ENCODE measurements at places on chromosomes 4 and X.

GRCh38 chr4:44446191-44446590 lies 2.4 kb downstream of the KCTD8 start:
- peaks cover 2% of the 10 kb centered on the region for H3K36me3 ChIP-seq
- no peak for DNase-seq

DNA sequence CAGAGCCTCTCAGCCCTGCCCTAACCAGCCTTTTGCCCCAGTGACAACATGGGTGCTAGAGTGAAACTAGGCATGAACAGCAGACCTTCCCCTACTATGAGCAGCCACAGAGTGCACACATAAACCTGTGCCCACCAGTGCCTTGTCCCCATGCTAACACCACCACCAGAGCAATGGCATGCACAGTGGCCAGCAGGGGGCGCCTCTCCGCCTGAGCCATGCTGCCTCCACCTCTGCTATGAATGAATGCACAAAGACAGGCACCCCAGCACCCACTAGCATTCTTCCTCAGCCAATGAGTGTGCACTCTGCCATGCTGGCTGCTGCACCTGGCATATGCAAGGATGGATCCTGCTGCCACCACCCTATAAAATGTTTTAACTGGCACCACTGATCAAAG lies 286.9 kb upstream of the FGF16 start:
- no peaks in the 10 kb centered on the region for H3K4me1 ChIP-seq
- no peaks in the 10 kb centered on the region for H3K27me3 ChIP-seq
- DNase-seq = peak; percentile 12
- H3K4me3 ChIP-seq = no peak overlapping the region
- H3K27ac ChIP-seq = no peak overlapping the region

DNA sequence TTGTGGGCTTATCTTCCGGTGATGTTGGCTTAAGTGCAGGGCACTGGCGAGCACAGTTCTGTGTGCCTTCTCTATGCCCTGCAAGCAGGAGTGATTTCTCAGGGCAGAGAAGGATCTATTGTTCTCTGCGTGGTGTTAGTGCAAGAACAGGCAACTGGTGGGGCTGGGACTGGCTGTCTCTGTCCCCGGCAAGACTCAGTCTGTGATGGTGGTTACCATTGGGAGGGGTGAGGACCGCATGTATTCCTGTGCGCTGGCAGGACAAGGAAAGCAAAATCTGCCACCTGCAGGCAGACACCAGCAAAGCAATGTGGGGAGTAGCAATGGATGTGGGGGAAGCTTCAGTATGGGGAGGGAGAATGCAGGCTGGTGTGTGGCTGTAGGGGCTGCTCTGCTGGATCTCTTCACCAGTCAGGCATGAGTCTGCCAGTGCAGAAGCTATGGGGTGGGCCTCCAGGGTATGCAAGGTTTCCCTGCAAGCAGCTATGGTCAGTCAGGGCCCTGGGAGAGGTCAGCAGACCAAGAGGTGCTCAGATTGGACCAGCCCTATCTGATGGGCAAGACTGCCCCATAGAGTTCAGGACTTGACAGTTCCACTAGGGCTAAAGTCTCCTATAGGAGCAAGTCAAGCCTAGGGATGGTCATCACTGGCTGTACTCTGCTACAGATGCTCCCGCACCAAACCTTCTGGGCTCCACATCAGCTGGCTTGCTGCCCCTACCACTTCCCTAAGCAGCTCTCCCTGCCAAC lies 16.8 kb downstream of the PF4 start:
- no peak overlapping the region for H3K27ac ChIP-seq
- no peaks in the 10 kb centered on the region for H3K36me3 ChIP-seq
- no peaks in the 10 kb centered on the region for H3K4me1 ChIP-seq
- no peak for DNase-seq

GRCh38 chrX:19791562-19791961 lies 95.8 kb downstream of the SH3KBP1 start:
- peak overlapping the region; percentile 24 for H3K4me3 ChIP-seq
- H3K36me3 ChIP-seq = peaks cover 17% of the 10 kb centered on the region
- DNase-seq = no peak
- no peaks in the 10 kb centered on the region for H3K27me3 ChIP-seq
- H3K27ac ChIP-seq = peak overlapping the region; percentile 85
- H3K4me1 ChIP-seq = peaks cover 80% of the 10 kb centered on the region

DNA sequence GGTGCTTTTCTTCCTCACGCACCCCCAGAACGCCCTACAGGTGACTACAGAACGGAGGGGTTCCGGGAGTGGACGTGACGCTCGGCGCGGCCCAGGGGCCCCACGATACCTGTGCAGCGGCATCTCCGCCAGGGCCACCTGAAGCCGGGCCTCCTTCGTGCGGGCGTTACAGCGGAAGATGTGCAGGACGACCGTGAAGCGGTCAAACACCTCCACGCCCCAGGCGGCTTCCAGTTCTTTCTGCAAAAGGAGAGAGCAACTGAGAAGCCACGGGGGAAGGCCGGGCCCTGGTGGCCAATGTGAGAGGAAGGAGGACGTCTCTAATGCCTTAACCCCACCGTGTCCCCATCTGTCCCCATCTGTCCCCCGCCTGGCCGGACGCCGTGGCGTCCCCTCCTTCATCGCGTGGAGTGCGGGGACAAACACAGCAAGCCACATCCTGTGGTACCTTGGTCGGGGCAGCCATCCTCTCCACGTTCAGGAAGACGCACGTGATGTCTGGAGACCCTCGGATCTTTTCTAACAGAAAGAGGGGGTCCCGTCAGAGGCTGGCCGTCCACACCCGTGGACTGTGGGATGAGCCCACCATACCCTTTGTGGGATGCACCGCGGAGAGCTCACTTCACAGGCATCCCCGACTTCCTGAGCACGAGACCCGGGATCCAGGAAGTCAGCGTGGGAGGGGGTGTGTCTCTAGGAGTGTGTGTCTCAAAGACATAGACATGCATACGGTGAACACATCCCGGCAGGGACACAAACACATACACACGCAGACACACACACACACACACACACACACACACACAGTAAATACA lies 3.6 kb downstream of the GTPBP6 start:
- H3K36me3 ChIP-seq = peaks cover 23% of the 10 kb centered on the region
- H3K4me3 ChIP-seq = no peak overlapping the region
- H3K4me1 ChIP-seq = peaks cover 13% of the 10 kb centered on the region
- no peak overlapping the region for H3K27ac ChIP-seq

DNA sequence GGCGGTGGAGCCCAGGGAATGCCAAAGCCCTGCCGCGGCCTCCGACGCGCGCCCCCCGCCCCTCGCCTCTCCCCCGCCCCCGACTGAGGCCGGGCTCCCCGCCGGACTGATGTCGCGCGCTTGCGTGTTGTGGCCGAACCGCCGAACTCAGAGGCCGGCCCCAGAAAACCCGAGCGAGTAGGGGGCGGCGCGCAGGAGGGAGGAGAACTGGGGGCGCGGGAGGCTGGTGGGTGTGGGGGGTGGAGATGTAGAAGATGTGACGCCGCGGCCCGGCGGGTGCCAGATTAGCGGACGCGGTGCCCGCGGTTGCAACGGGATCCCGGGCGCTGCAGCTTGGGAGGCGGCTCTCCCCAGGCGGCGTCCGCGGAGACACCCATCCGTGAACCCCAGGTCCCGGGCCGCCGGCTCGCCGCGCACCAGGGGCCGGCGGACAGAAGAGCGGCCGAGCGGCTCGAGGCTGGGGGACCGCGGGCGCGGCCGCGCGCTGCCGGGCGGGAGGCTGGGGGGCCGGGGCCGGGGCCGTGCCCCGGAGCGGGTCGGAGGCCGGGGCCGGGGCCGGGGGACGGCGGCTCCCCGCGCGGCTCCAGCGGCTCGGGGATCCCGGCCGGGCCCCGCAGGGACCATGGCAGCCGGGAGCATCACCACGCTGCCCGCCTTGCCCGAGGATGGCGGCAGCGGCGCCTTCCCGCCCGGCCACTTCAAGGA lies at the start of gene FGF2:
TSS of gene FGF2 (plus strand) at position 279 of the 705 bp plus-strand sequence. CDS start at position 623, 344 bp downstream.
- peak; percentile 12 for DNase-seq
- H3K27me3 ChIP-seq = peaks cover 71% of the 10 kb centered on the region
- H3K4me1 ChIP-seq = peaks cover 12% of the 10 kb centered on the region

DNA sequence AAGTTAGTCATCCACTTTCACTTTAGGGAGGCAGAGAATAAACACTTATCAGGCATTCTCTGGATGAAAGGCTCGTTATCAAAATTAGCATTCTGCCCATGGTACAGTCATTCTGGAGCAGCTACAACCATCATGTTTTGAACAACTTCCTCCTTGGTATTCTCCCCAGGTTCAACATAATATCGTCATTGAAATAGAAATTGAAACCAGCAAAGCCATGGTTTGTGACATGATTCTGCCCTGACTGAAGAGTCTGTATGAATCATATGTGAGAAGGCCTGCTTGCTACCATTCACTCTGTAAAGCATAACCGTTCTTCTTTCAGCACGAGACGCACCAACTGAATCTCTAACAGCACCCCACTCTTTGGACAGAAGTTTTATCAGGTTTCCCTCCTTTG lies 127.5 kb upstream of the RADX start:
- H3K4me1 ChIP-seq = peaks cover 24% of the 10 kb centered on the region
- H3K36me3 ChIP-seq = no peaks in the 10 kb centered on the region
- H3K4me3 ChIP-seq = peak overlapping the region; percentile 48

GRCh38 chr4:174717828-174718227 lies 111.2 kb downstream of the GLRA3 start:
- no peak overlapping the region for H3K4me3 ChIP-seq
- no peaks in the 10 kb centered on the region for H3K36me3 ChIP-seq
- H3K27me3 ChIP-seq = peaks cover 3% of the 10 kb centered on the region
- H3K4me1 ChIP-seq = no peaks in the 10 kb centered on the region
- H3K27ac ChIP-seq = no peak overlapping the region
- no peak for DNase-seq

DNA sequence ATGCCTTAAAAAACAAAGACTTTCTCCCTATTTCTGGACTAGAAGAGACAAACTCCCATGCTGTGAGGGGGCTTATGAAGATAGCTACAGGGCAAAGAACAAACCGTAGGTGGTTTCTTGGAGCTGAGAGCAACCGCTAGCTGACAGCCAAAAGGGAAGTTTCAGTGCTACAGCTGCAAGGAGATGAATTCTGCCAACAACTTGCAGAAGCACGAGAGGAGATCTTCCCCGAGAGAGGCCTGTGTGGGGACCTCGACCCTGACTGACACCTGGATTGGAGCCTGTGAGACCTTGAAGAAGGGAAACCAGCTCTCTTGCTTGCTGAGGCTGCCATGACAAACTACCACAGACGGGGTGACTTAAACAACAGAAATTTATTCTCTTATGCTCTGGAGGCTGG lies 183.8 kb upstream of the VCX3A start:
- no peaks in the 10 kb centered on the region for H3K27me3 ChIP-seq
- H3K36me3 ChIP-seq = no peaks in the 10 kb centered on the region
- H3K4me3 ChIP-seq = no peak overlapping the region
- H3K27ac ChIP-seq = no peak overlapping the region

- peaks cover 7% of the 10 kb centered on the region for H3K27me3 ChIP-seq
- no peaks in the 10 kb centered on the region for H3K4me1 ChIP-seq
- no peak for DNase-seq
Measured at GRCh38 chr4:8587469-8588195, 4.9 kb upstream of the CPZ start.

DNA sequence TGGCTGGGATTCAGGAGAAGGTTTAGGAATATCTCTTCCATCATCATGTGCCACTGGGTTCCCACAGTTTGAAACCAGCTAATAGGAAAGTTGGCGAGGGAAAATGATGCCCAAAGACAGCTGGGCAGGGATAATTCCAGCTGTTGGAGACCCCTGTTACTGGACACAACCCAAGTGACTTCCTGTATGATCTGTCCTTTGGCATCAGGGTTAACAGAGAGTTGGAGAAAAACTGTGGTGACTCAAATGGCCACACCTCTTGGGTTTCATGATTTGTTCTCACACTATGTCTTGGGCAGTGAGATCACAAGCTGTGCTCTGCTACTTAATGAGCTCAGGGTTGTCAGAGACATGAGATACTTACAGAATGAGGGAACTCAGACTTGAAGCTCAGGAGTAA lies 3.8 kb downstream of the FGF16 start:
- no peak overlapping the region for H3K4me3 ChIP-seq
- H3K4me1 ChIP-seq = peaks cover 9% of the 10 kb centered on the region
- no peak for DNase-seq
- no peaks in the 10 kb centered on the region for H3K36me3 ChIP-seq
- H3K27ac ChIP-seq = no peak overlapping the region

- no peak for DNase-seq
- no peak overlapping the region for H3K27ac ChIP-seq
- no peaks in the 10 kb centered on the region for H3K4me1 ChIP-seq
- H3K4me3 ChIP-seq = no peak overlapping the region
- no peaks in the 10 kb centered on the region for H3K36me3 ChIP-seq
Measured at GRCh38 chr4:95108883-95109421, 351.2 kb downstream of the BMPR1B start.

- no peaks in the 10 kb centered on the region for H3K27me3 ChIP-seq
- DNase-seq = no peak
- no peak overlapping the region for H3K4me3 ChIP-seq
- H3K36me3 ChIP-seq = no peaks in the 10 kb centered on the region
- no peaks in the 10 kb centered on the region for H3K4me1 ChIP-seq
- H3K27ac ChIP-seq = no peak overlapping the region
Measured at GRCh38 chr4:60938181-60938580, 261.9 kb upstream of the ADGRL3 start.

DNA sequence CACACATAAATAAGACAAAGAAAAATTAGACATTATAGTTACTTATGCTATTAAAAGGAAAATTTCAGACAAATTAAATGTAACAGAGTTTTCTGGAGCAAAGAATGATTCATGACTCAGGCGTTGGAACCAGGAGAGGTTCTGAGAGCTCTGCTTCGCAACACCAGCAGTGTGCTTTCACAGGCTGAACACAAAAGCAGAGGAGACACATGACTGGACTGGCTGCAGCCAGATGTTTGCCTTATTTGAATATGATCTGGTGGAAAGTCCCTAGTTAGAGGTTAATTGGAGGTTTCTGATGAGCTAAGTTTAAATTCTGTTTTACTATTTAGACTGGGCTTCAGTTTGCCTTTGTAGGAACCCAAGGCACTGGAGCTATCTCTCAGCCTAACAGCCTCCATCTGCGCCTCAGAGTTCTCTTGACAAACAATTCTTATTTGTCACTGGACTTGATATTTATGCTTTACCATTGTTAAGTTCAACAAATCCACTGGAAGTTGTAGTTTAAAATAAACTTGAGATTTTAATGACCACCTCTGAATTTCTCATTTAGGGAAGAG lies 16.2 kb downstream of the BOD1L1 start:
- H3K4me1 ChIP-seq = peaks cover 22% of the 10 kb centered on the region
- no peak overlapping the region for H3K4me3 ChIP-seq
- H3K27ac ChIP-seq = no peak overlapping the region
- peaks cover 56% of the 10 kb centered on the region for H3K36me3 ChIP-seq

- no peak overlapping the region for H3K27ac ChIP-seq
- H3K4me1 ChIP-seq = peaks cover 9% of the 10 kb centered on the region
- peak overlapping the region; percentile 43 for H3K4me3 ChIP-seq
Measured at GRCh38 chrX:2967998-2968909, 38.1 kb upstream of the ARSH start.

- no peak overlapping the region for H3K27ac ChIP-seq
- no peak for DNase-seq
- H3K27me3 ChIP-seq = peaks cover 30% of the 10 kb centered on the region
- H3K4me1 ChIP-seq = no peaks in the 10 kb centered on the region
- no peaks in the 10 kb centered on the region for H3K36me3 ChIP-seq
Measured at GRCh38 chr4:174119830-174120229, 163.6 kb downstream of the FBXO8 start.

- no peak overlapping the region for H3K4me3 ChIP-seq
- no peak overlapping the region for H3K27ac ChIP-seq
- H3K36me3 ChIP-seq = no peaks in the 10 kb centered on the region
- no peak for DNase-seq
Measured at GRCh38 chr4:32499171-32499570, 1779.0 kb downstream of the PCDH7 start.
